ENCODE measurements at places on chromosomes 3 and 15.

DNA sequence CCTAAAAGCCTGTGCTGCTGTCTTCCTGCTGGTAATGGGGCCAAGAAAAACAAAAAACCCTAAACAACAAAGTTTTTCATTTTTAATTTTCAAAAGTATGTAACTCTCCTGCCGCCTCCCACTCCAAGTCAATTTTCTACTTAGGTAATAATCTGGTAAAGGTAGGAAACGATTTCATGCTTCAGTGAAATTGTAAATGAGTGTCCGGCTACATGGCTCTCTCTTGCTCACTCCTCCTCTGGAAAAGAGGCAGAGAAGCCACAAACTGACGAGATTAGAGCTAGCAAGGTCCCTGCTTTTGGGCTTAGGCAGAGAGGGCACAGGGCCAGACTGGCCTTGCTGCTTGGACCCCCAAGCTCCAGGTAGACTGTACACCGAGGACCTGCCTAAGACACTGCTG lies 23.5 kb downstream of the KLHL25 start:
- DNase-seq, result no peak

GRCh38 chr3:187852842-187853730 lies 107.8 kb upstream of the BCL6 start:
- no peak for DNase-seq

- DNase-seq, result peak; percentile 31
Observed at GRCh38 chr3:36868614-36869436, 76.0 kb downstream of the TRANK1 start.

DNA sequence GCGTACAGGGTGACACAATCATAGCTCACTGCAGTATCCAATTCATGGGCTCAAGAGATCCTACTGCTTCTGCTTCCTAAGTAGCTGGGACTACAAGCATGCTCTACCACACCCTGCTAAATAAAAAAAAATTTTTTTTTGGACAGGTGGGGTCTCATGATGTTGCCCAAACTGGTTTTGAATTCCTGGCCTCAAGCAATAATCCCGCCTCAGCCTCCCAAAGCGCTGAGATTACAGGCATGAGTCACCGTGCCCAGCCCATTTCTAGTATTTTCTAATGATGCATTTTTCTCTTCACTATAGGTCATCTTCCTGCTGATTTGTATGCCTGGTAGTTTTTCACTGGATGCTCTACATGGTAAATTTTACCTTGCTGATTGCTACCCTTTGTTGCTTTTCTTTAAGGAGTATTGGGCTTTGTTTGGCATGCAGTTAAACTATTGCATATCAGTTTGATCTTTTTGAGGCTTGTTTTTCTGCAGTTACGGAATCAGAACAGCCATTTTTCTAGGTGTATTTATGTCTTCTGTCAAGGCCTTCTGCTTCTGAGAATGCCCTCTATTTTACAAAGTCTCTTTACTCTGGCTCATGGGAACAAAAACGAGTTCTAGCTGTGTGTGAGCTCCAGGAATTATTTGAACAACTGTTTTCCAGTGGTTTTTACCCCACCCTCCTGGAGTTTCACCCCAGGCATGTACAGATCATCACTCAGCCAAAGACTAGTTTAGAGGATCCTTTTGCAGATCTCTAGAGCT lies 14.2 kb upstream of the NPTN start:
- DNase-seq, result no peak

DNA sequence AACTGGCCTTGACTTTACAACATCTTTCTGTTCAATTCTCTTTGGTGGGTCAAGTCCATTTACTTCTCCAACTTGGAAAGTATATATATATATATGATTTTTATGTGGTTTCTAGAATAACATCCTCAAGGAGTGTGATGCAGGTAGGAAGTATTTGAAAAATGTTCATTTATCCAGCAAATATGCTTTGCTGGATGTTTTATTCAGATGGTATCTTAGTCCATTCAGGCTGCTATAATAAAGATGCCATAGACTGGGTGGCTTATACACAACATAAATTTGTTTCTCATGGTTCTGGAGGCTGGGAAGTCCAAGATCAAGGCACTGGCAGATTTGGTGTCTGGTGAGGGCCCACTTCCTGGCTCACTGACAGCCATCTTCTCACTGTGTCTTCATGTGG lies 168.7 kb upstream of the RASGRP1 start:
- no peak for DNase-seq

DNA sequence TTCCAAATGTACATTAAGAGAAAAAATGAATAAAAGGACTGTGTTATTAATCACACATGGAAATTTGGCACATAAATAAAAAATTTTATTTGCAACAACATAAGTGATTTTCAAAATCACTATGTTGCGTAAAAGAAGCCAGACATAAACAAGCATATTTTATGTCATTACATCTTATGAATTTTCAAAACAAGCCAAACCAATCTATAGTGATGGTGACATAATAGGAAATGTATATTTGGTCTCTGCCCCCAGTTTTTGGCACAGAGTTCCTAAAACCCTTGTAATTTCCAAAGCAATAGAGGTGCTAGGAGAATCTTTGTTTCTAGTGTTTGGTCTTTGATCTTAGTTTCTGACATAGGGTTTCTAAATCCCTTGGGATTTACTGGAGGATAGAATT lies 543.3 kb downstream of the ZBBX start:
- DNase-seq, result no peak

GRCh38 chr3:96319166-96319565 lies 495.2 kb upstream of the EPHA6 start:
- DNase-seq, result no peak

DNA sequence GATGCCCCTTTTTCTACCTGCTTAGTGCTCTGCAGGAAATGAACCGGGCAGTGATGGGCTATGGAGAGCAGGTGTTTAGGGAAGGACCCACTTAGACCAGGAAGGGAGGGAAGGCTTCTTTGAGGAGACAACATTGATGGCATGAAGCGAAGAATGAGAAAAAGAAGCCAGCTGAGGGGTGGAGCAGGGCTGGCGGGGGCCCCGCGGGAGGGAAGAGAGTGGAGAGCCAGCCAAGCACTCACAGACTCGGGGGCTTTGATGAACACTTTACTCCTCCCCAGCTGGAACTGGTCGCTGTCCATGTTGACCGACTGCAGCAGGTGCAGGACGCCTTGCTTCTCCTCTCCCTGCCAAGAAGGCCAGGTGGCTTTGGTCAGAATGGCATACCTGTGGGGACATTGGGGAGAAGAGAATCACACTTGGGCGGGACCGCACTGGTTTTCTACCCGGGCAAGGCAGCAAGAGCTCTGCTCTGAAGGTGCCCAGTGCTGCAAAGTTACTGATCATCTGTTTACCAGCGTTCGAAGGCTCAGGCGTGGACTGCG lies 28.4 kb upstream of the LDHAL6B start:
- DNase-seq, result peak; percentile 21

DNA sequence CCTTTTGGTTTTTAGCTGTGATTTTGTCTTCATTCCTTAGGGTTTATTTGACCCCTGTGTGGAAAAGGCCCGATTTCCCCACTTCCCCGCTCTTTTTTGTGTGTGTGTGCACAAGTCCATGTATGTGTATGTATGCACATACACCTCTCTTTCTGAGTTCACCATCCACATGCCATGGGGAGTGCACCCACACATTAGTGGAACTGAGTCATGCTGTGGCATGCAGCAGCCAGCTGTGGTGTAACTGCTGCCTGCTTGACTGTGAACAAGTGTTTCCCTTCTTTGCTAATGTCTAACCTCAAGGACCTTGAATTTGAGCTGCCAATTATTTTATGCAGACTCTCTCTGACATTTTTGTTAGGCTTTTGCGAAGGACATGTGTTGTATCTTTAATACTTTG lies 434.9 kb upstream of the TPM1 start:
- no peak for DNase-seq

DNA sequence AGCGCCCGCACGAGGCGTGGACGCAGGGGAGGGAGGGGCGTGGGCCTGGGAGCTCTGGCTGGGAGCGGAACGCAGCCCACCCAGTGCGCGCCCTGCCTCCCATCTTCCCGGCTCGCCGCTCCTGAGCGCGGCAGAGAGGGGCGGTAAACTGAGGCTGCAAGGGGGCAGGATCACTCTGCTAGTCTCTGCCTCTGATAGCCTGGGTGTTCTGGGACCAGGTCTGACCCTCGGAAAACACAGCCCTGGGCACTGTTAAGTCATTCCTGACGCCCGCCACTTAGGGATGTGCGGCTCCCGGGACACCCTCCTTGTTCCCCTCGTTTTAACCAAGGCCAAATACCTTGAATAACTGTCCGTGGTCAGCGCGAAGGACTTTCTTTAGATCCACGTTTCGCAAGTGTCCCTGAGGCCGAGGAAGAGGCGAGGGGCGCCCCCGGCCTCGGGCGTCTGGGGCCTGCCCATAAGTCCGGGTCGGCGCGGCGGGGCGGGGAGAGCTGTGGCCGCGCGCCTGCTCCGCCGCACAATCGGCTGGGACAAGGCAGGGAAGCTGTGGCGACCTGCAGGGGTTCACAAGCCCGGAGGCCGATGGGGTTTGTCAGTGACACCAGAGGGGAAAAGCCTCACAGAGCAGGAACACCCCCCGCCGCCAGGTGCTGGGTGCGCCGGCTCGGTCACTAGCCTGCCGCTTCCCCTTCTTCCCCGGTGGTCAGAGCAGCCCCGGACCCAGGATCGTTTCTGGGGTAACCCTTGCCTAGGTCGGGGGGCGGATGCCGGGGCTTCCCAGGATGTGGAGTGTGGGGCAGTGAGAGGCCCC lies 1.5 kb downstream of the ITPKA start:
- no peak for DNase-seq

- DNase-seq, result no peak
Observed at GRCh38 chr3:184773283-184774186, 38.4 kb upstream of the VPS8 start.

DNA sequence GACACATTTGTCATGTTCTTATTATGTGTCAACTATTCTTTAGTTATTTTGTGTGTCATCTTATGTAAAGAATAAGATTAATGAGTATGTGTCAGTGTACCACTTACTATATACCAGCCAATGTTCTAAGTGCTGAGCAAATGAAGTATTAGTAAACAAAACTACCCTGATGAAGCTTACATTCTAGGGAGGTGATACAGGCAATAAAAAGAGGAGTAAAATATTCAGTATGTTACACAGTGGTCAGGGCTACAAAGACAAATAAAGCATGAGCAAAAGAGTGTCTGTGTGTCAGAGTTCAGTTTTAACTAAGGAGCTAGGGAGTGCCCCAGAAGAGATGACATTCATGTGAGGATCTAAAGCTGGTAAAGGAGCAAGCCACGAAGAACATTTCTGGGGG lies 79.1 kb downstream of the TRPC1 start:
- no peak for DNase-seq

DNA sequence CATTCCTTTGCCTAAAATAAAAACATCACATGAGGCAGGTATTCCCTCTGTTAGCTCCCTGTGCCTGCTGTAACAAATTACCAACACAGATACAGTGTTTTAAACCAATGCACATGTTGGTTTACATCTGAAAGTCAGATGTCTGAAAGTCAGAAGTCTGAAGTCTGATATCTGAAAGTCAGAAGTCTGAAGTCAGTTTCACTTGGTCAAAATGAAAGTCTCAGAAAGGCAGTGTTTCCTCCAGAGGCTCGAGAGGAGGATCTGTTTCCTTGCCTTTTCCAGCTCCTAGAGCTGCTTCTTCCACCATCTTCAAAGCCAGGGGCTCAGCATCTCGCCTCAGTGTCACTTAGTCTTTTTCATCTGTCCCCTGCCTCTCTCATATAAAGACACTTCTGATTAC lies 22.0 kb downstream of the SST start:
- no peak for DNase-seq

DNA sequence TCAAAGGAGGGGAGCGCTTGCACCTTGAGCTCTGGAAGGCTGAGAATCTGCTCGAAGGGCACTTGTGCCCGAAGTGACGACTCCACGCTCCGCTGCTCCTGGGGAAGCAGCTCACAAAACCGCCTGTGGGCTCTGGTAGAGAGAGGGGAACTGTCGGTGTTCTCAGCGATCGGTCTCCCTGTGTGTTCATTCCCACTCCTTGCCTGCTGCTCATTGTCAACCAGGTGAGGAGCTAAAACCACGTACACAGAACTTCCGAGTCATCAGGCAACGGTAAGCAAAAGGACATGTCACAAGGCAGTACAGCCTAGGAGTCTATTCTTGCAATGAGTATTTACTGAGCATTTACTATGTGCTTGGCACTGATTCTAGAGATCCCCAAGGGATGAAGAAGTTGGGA lies 1.5 kb downstream of the CIB1 start:
- DNase-seq, result no peak

GRCh38 chr3:16801223-16801622 lies 83.5 kb upstream of the PLCL2 start:
- no peak for DNase-seq

DNA sequence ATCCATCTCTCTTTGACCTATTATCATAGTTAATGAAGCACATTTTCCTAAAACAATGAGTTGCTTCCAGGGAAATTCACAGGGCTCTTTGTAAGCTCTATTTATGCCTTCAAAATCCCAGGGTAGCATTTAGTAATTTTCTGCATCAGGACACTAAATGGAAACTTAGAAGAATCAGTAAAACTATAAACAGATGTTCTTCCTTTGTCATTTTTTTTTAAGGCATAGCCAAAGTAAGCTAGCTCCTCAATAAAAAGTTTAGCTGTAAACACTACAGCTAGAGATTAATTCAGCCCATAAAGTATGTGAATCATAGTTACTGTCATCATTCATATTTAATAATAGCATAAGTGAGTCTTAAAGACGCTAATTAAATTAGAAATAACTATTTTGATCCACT lies 79.3 kb downstream of the RPL22L1 start:
- no peak for DNase-seq

DNA sequence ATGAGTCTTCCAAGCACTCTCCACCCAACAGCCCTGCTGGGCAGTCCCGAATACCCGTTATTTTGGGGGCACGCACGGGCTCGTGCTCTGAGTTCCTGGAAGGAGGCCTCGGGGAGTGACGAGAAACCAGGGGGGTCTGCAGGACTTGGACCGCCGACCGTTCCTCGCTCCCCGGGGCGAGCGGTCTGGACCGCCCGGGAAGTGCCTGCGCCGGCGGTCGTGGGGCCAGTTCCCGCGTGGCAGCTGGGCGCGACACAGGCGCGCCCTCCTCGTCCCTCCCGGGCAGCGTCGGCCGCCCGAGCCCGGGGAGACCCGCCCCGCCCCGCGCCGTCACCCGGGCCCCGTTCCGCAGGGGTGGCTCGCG lies 387 bp downstream of the GNB4 start:
- no peak for DNase-seq

- DNase-seq, result no peak
Observed at GRCh38 chr3:132286035-132286434, 31.2 kb upstream of the ACP3 start.

GRCh38 chr3:34102288-34102687 lies 303.9 kb downstream of the PDCD6IP start:
- no peak for DNase-seq

GRCh38 chr3:101381809-101382208 lies 61.4 kb upstream of the IMPG2 start:
- DNase-seq, result peak; percentile 50

GRCh38 chr3:122857019-122857418 lies 62.1 kb downstream of the SLC49A4 start:
- DNase-seq, result no peak

DNA sequence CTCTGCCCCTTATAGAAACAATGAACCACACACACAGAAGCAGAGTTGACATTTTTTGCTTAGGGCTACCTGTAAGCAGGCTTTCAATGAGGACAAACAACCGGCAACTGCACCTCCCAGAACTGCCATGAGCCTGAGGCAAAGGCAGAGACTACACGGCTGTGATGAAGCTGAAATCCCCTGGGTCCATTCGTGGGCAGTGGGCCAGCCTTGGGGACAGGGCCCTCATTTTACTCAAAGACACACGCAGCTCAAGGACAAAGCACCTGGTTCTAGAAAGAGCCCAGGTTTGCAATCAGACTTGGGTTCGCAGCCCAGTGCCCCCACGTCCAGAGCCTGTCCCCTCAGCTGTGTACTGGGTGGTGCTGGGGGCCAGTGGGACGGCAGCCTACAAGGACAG lies 17.9 kb downstream of the FAM174B start:
- DNase-seq, result no peak
